ENCODE measurements at places on chromosomes 1 and 21.

DNA sequence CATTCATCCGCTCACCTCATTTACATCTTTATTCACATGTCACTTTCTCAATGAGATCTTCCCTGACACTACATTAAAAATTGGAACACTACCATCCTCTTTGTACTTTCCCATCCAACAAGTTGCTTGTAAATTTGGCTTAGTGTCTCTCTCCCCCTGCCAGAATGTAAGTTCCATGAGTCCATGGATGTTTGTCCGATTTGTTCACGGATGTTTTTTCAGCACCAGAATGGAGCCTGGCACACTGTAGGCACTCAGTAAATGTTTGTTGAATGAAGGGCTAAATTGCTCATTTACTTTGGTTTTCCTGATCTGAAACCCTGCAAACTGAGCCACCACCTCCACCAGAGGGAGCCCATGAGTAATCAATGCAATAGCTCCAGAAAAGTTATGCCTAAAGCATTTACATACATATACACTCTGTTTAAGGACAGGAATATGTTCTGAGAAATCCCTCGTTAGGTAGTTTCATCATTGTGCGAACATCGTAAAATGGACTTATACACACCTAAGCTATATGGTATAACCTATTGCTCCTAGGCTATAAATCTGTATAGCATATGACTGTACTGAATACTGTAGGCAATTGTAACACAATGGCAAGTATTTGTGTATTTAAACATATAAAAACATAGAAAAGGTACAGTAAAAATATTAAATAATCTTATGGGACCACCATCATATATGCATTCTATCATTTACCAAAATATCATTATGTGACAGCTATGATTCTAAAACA lies 2.8 kb upstream of the EYA3 start:
- DNase-seq = peak; percentile 76

GRCh38 chr1:104235141-104235540 lies 485.4 kb downstream of the AMY1C start:
- no peak for DNase-seq

GRCh38 chr1:178407655-178408054 lies 89.1 kb downstream of the CLEC20A start:
- no peak for DNase-seq

- no peak for DNase-seq
Observed at GRCh38 chr1:8752411-8752810, 65.0 kb downstream of the RERE start.

DNA sequence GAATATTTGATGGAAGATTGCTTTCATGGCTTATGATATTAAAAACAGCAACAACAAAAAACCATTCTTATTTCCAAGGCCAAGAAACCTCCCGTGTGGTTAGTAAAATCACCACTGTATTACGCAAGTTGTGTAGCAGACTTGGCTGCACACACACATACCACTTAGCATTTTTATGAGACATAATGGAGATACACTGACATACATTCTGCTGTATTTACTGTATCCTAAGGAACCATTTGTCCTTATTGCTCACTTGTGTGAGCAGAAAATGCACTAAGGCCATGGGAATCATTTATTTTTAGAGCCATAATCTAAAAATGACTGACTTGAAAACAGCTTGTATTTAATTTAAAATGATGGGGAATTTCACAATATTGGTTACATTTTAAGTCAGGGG lies 584 bp upstream of the C1orf141 start:
- no peak for DNase-seq

DNA sequence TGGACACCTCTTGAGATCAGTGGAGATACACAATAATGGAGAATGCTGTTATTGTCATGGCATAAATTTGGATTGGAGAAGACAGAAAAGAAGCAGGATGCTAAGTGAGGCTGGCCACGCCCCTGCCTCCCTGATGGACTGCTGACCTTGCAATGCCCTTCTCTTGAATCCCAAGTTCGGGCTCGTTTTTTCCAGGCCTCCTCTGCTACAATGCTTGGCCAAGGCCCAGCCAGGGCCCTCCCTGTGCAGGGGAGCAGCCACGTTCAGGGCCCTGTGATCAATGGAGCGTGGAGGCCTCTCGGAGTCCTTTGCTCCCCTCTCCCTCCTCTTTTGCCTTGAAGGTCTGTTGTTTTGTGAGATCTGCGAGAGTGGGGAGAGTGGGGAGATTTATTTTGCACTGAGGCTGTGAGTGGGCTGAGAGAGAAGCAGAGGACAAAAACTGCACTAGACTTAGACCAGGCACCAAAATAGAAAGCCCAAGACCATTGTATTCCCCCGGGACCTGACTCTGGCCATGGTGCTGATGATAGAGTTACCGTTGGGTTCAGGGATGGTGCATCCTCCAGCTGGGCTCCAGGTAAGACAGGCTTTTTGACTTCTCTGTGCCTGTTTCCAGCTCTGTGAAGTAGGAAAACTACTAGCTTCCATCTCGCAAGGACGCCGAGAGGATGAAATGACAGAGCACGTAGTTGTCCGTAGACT lies 268.6 kb downstream of the KAZN start:
- no peak for DNase-seq

- DNase-seq = no peak
Observed at GRCh38 chr1:68777851-68778250, 281.0 kb upstream of the DEPDC1 start.

- DNase-seq = no peak
Observed at GRCh38 chr1:86854352-86854751, 59.6 kb downstream of the SELENOF start.

- no peak for DNase-seq
Observed at GRCh38 chr1:41051022-41051421, 29.5 kb upstream of the SLFNL1 start.

- no peak for DNase-seq
Observed at GRCh38 chr1:44724296-44724954, 6.5 kb downstream of the RNU5D-1 start.

DNA sequence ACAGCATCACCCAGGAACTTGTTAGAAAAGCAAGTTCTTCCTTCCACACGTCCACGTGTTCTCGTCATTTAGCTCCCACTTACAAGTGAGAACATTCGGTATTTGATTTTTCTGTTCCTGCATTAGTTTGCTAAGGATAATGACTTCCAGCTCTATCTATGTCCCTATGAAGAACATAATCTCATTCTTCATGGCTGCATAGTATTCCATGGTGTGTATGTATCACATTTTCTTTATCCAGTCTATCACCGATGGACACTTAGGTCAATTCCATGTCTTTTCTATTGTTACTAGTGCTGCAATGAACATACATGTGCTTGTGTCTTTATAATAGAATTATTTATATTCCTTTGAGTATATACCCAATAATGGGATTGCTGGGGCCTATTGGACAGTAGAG lies 368.7 kb upstream of the RUNX1 start:
- DNase-seq = no peak

- DNase-seq = no peak
Observed at GRCh38 chr1:67256291-67257172, 51.1 kb upstream of the IL12RB2 start.

DNA sequence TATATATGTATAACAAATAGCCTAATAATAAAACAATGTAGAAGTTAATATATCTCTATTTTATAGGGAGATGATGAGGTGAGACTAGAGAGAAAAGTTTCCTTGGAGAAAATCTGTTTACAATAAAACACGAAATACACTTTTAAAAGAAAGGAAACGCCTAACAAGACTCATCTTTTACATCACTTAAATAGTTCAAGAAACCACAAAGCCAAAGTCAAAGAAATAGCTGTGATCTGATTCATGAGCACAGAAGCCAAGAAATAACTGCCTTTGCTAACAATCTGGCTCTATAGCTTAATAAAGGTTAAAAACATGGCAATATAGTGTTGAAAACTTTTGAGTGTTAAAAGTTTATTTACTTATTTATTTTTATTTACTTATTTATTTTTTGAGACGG lies 61.5 kb downstream of the TOR3A start:
- DNase-seq = no peak

DNA sequence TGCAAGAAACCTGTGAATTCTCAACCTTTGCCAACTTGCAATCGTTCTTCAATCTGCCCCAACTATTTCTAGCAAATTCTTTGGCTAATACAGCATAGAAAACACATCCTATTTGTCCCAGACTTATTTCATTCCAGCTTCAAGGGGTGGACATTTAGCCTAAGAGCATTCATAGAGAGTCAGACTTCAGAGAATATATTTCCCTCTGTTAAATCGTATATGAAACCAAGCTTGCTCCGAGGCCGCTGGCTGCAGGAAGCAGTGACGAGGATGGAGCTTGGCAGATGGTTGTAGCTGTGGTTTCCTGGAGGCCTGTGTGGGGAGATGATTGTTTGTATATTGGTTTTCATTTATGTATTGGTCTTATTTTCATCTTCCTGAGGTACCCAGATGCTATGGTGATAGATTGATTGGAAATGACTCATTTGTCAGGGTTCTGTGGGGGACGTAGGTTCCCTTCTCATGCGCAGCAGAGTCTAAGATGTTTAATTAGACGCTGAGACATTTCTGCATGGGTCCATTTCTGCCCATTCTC lies 26.1 kb downstream of the MAN1C1 start:
- peak; percentile 73 for DNase-seq

- no peak for DNase-seq
Observed at GRCh38 chr1:47849591-47850261, 147.5 kb downstream of the TRABD2B start.

DNA sequence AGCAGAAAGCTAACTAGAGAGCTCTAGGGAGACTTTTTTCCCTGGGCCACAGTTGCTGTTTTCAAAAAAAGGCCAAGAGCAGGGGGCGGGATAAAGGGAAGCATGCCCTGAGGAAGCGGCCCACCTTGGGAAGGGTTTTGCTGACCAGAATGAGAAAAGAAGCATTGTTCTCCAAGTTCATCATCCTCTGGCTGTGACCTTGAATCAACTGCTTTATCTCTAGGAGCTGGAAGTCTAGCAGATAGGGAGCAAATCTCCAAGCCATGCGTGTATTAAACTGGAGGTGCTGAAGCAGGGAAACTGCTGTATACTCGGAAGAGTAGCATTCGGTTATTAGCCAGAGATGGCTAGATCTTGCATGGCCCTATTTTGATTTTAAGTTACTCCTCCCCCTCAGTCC lies 64.8 kb downstream of the ATP2B4 start:
- no peak for DNase-seq

DNA sequence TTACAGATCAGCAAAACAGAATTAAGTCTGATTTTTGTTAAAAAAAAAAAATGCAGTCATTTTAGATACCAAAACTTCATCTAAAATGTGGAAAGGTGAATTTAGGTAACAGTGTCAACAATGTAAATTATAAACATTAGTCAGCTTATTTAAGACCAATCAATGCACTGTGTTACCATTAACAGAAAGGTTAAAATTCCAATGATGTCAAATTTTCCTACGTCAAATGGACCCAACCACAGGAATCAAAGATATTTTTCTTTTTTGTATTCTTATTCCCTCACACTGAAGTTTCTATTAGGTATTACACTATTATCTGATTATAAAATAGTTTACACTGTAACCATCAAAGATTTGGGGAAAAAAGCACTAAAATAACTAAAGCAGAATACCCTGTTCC lies 6.5 kb downstream of the ARHGAP29 start:
- DNase-seq = no peak

DNA sequence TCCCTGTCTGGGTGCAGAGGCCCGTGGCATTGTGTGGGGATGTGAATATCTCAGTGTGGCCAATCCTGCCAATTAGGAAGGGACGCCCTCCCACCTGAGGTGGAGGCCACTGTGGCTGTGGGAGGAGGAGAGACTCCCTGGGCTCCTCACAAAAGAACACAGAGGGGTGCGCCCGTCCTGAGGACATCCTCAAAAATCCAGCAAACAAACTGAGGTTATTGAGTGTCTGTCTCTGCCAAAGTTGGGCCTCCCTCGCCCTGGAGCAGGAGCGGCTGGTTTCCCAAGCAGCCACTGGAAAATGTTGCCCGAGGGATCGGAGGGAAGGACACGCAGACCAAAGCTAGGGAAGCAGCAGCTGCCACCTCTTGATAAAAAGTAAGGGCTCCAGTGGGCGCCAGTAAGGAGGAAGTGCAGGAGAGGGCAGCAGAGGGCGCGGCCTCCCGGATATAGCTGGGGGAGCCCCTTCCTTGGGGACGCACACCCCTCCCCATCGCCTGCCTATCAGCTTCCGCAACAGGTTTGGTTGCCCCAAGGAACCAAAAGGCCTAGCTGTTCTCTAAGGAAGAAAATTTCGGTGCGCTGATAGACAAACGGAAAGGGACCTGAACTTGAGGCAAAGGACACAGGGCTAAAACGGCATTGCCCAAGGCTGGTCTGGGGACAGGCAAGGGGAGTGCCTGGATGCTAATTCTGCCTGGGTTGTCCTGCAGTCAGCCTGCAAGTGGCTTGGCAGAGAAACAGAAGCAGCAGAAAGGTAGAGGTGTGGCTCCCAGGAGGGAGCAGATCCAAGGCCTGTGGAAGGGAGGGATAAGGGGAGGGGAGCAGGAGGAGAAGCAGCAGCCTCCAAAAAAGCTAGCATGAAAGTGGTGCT lies 1.7 kb upstream of the GRIK3 start:
- DNase-seq = no peak

- DNase-seq = no peak
Observed at GRCh38 chr1:117942293-117942692, 12.8 kb downstream of the WDR3 start.

- DNase-seq = no peak
Observed at GRCh38 chr1:28273216-28273860, 14.0 kb downstream of the SESN2 start.

GRCh38 chr1:41320895-41321676 lies 40.1 kb upstream of the FOXO6 start:
- no peak for DNase-seq

- peak; percentile 80 for DNase-seq
Observed at GRCh38 chr1:235999259-235999925, 65.5 kb downstream of the NID1 start.

- DNase-seq = no peak
Observed at GRCh38 chr1:101313356-101313755, 76.5 kb downstream of the S1PR1 start.

- DNase-seq = no peak
Observed at GRCh38 chr1:234868296-234869147, 258.5 kb upstream of the IRF2BP2 start.

DNA sequence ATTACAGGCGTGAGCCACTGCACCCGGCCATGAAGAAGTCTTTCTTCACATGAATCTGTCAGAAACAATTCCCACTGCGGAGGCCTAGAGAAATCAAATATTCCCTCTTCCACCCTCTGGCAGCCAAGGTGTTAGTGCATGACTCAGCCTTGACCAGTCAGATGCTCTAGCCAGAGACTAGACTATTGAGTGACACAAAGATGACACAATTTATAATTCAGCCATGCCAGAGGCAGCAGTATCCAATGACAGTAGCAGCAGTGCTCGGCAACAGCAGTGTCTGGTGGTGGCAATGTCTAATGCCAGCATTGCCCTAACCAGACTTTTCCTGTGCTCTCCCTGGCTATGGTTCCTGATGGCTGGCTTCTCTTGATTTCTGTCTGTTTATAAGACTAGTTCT lies 8.7 kb downstream of the CTXND2 start:
- DNase-seq = no peak

DNA sequence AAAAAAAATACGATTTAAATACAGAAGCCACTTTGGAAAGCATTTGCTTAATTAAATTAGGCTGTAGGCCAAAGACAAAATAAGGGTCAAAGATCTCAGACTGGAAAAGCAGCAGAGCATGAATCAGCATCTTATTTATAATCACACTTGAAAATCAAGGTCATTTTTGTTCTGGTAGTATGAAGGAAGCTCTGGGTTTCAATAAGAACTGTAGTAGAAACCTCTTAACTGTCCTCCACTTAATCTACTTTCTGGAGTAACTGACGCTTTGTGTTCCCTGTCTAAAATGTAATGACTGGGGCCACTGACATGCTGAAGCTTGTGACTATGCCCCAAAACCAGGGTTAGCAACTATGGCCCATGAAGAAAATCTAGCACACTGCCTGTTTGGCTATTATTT lies 450.7 kb upstream of the ZP4 start:
- no peak for DNase-seq

All from central memory CD8-positive, alpha-beta T cell (primary cell).